ENCODE measurements at places on chromosomes 11 and 22.

DNA sequence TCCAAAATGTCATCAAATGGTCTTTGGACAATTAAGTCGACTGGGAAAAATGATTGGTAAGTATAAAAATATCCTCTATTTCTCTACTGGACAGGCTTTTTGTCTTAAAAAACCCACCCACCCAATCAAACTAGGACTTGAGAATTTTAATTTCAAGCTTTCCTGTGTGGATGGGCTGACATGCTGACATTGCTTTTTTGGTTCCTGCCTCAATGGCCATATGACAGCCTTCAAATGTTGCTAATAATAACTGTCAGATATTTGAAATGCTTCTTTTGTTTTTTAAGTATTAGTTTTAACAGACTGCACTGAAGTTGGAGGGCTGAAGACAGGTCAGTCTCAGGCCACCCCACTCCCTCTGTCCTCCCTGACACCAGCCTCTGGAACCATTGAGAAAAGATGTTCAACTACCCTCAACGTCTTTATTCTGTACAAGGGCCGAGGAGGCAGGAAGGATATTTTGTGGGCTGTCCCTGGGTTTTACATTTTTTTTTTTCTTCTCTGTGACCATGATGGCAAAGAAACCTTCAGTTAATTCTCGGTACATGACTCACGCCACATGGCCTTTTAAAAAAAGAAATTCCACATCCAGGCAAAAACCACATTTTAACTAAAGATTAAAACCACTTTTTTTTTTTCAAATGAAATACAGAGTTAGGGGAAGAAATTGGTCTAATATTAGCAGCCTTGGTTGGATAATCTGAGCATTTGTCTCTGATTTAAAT lies 130.4 kb downstream of the SLC1A2 start:
- no peak for DNase-seq

DNA sequence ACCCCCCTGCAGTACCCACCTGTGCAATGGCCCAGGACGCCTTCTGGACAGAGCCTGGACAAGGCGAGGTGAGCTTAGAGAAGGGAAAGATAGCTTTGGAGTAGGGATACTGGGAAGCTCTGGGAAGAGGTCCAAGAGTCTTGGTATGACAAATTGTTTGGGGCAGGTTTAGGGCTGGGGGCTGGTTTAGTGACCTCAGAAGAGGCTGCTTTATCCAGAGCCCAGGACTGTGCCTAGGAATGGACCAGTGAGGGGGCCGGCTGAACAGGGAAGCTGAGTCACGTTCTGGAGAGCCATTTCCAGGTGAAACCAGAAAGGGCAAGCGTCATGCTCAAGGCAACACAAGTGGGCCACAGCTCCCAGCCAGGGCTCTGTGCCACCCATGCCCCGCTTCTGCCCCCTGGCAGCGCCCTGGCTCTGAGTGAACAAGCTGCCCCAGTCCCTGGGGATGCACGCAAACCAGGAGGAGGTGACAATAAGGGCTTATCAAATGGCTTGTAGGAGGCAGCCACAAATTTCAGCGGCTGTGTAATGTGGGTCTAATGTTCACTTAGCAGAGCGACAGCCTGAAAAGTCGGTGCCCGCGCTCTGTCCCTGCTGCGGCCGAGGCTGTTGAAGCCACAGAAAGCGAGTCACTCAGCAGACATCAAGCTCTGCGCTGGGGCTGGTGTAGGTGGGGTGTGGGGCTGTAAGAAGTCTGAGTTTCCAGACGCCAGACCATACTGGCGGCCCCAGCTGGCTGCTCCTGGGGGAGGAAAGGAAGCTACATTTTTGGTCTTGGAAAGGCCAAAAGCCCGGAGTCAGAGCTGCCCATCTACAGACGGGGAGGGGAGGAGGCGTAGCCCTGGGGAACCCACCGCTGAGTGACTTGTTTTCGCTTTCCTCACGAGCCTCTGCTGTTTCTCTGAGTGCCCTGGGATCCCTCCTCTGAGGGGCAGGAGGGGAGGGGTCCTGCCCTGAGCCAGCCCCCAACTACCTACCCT lies 18.3 kb upstream of the SYT7 start:
- no peak for DNase-seq

GRCh38 chr11:122701143-122701542 lies 45.6 kb downstream of the UBASH3B start:
- DNase-seq = no peak

DNA sequence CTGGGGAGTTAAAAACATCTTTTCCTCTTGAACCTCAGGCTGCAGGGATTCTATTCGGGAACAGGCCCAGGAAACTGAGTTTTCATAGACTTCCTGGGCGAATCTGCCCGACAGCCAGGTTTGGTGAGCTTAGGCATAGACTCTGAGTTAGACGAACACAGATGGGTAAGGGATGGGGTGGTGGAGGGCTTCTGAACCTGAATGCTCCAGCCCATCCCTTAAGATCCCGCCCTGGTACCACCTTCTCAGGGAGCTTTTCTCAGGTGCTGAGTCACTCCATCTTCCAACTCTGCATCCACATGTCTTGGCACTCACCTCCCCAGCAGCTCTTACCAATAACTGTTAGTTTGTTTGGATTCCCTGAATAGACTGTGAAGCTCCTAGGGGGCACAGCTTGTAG lies 37.4 kb downstream of the MICAL2 start:
- DNase-seq = no peak

DNA sequence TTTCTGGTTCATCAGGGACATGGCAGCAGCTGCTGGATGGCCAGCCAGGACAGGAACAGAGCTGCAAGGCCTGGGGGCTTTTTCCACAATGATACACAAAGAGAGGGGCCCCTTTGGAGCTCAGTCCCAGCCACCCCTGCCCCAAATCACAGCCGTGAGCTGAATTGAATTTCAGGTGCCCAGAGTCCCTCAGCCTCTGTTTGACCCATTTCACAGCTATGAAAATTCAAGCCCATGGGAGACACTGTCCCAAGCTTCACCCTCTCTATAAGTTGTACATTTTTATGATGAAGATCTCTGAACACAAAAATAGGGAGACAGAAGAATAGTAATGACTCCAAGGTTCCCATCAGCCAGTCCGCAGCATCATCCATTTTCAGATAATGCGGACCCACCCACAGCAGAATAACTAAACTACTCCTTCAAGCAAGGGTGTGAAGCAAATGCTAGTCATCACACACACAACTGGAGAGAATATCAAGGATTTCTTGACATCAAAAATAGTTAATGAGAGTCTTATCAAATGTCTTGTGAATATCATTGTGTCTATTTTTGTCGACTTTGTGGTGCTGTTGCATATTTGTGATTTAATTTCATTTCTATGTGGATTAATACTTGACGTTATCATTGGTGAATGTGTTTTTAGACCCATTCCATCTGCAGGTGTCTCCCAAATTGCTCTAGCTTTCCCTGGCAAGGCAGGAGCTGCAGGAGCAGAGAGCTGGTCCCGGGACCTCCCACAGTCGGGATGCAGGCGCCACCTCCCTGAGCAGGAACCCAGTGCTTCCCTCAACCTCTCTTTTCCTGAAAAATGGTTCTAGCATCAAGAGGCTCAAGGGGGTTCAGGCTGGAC lies 24.7 kb downstream of the IGLL5 start:
- peak; percentile 57 for DNase-seq

All from spleen (tissue), 13 donors.